Umbilical cord (tissue), 2 donors: ENCODE measurements at places on chromosomes 6 and 20. TPM values are rescaled to one million over a fixed set of nuclear protein-coding genes. Genes with fewer than 3 reads are reported as not detected.
A peak's percentile ranks its signal among the peaks of the same experiment; 100 is the strongest.

MUC21 gene
- not detected for total RNA-seq

RSPO4 gene
- not detected for total RNA-seq

DNA sequence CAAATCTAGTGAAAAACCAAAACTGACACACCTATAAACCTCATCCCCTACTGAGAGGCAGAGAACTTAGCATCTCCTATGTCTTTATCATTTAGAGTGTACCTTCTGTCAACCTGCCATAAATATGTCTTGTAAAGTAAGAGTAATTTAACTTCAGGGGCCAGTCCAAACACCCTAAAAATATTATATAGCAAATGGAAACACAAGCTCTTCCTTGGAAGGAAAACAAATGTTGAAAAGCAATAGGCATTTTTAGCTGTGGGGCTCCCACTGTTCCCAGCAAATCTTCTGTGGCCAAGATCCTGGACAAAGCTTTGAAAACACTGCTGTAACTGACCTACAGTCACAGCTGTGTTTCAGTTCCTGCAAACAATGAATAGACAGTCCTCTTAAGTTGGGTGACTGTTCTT, 140.0 kb upstream of the RNF217 start:
- DNase-seq = no peak

GRCh38 chr6:3867641-3868502, 18.7 kb downstream of the FAM50B start:
- peak; percentile 52 for DNase-seq

GRCh38 chr6:57207872-57208271, 14.2 kb downstream of the RAB23 start:
- DNase-seq = no peak
